ENCODE measurements at places on chromosomes 1 and 21.

GRCh38 chr1:24652382-24652781, 9.3 kb downstream of the SRRM1 start:
- no peak for DNase-seq

- DNase-seq = no peak
These were observed 43.4 kb upstream of the WNT4 start for GRCh38 chr1:22186311-22186710.

- no peak for DNase-seq
These were observed 27.7 kb downstream of the TEX35 start for GRCh38 chr1:178540646-178541045.

GRCh38 chr1:54922040-54922761, 35.2 kb upstream of the DHCR24 start:
- DNase-seq = no peak

GRCh38 chr1:25066256-25066655, 136.2 kb upstream of the RUNX3 start:
- DNase-seq = no peak

DNA sequence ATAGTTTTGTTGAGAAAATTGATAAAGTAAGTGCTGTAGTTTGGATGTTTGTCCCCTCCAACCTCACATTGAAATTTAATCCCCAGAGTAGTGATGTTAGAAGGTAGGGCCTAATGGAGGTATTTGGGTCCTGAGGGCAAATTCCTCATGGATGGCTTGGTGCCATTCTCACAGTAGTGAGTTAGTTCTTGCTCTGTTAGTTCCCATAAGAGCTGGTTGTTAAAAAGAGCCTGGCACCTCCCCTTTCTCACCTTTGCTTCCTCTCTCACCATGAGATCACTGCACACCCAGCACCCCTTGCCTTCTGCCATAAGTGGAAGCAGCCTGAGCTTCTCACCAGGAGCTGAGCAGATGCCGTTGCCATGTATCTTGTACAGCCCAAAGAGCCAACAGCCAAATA, 354.8 kb upstream of the NFIA start:
- DNase-seq = no peak

DNA sequence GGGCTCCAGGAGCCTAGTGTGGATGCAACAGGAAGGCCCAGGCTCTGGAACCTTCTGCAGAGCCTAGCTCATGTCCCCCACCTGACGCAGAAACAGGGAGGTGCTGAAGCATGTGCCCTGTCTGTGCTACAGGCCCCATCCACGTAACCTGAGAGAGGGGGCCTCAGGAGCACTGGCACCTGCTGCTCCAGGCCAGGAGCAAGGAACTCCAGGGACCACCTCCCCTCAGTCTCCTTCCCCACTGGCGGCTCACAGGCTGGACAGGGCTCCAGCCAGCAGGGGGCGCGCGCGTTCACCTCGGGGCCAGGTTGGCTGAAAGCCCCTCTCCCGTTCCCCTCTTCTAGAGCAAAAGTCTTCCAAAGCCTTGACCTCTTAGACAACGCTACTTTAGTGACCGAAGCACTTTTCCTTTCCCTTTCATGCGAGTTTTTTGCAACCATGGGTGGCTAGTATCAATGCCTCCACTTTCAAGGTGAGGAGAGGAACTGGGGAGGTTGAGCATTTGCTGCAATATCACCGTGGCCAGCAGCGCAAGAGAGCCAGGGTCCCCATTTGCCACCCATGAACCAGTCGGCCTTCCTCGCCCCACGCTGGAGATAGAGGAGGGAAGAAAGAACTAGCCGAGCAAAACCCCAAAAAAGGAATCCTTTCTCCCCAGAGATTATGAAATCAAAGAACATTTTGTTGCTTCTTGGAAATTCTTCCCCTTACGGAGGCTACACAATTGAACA, 52.4 kb upstream of the GPR157 start:
- DNase-seq = peak; percentile 58

- DNase-seq = no peak
These were observed 6.9 kb upstream of the C4BPB start for GRCh38 chr1:207081806-207082205.

DNA sequence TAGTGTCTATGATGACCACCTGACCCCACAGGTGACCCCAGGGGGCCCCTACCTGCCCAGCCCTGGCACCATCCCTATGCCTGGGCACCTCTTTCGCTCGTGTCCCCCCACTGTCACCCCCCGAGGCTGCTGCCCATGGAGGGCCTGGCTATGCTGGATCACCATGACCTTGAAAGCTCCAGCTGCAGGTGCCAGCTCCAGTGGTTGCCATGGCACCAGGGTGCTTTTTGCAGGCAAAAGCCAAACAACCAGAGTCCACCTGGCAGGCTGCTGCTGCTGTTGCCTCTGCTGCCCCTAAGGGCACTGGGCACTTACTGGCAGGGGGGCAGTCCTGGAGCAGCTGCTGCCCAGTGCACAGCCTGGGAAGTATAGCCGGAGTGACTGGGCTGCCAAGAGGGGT, 21.7 kb downstream of the ETNK2 start:
- no peak for DNase-seq

- DNase-seq = no peak
These were observed 30.2 kb upstream of the SLC22A15 start for GRCh38 chr1:115946116-115946515.

- no peak for DNase-seq
These were observed 10.5 kb downstream of the TENT5C start for GRCh38 chr1:117616356-117616755.

- DNase-seq = no peak
These were observed 437.0 kb downstream of the SIPA1L2 start for GRCh38 chr1:232192781-232193450.

GRCh38 chr1:227465256-227465655, 98.1 kb upstream of the ZNF678 start:
- no peak for DNase-seq

DNA sequence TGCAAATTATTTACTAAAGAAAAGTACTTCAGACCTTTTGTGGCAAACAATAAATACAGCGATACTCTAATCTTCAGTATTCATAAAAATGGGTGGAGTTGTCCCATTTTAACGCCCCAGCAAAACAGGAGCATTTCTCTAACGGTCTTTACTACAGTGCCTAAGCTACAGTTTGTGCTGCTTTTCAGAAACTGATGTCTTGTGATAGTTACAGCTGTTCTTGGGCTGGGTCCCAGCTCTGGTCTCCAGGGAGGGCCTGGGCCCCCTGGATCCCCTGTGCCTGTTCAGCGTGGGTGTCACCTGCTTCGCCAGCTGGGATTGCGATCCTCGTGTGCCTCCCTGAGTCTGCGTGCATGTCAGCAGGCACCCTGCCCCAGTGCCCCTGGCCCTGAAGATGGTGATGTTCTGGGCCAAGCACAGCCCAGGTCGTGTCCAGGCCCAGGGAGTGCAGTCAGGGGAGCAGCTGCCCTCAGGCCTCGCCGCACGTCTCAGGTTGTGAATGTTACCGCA, 64.0 kb upstream of the DIP2A start:
- DNase-seq = no peak

- DNase-seq = no peak
These were observed 11.0 kb downstream of the ESPN start for GRCh38 chr1:6435547-6435946.

Data from CD4-positive, alpha-beta T cell (primary cell).